Fibroblast of the aortic adventitia (primary cell): ENCODE measurements at places on chromosomes 2 and 18. TPM values are rescaled to one million over a fixed set of nuclear protein-coding genes. Genes with fewer than 3 reads are reported as not detected.

EPB41L3 gene
- total RNA-seq, result 28.0 and 37.3 TPM in 2 replicates

SF3B1 gene
- total RNA-seq, result 243 and 314 TPM in 2 replicates

TUBA4B gene
- total RNA-seq, result not detected in 2 replicates

ANKRD29 gene
- 6.1 and 17.4 TPM in 2 replicates for total RNA-seq
